Vagina (tissue), 2 donors: ENCODE measurements at places on chromosomes 4 and X. TPM values are rescaled to one million over a fixed set of nuclear protein-coding genes. Genes with fewer than 3 reads are reported as not detected.

- DNase-seq = no peak
These were observed 155.2 kb downstream of the RBMX2 start for GRCh38 chrX:130556951-130557350.

GRCh38 chr4:101458914-101459313 is 111.6 kb upstream of the PPP3CA start:
- no peak for DNase-seq

The RRH gene
- not detected for total RNA-seq

- no peak for DNase-seq
These were observed 349.7 kb upstream of the NOCT start for GRCh38 chr4:138665851-138666250.

DNA sequence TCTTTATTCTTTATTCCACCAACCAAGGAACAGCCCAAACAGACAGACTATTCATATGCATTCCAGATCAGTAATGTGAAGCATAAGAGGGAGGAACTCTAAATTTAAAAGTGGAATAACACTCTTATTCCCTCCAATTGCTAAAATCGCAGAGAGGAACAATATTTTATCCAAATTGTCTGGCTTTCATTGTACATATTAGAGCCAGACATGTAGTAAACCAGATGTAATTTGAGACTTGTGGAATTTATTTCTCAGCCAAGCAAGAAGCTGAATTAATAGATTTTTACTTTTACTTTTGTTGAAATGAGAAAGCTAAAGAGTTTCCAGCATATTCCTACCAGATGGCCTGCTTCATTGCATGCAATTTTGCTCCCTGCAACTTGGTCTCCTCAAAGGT is 674.6 kb upstream of the SLIT2 start:
- no peak for DNase-seq

The PCDH18 gene
- 32.9 TPM for total RNA-seq

GRCh38 chr4:152290366-152290921 is 245.4 kb downstream of the FBXW7 start:
- DNase-seq = no peak

The SLC38A5 gene
- total RNA-seq = 15.5 TPM

DNA sequence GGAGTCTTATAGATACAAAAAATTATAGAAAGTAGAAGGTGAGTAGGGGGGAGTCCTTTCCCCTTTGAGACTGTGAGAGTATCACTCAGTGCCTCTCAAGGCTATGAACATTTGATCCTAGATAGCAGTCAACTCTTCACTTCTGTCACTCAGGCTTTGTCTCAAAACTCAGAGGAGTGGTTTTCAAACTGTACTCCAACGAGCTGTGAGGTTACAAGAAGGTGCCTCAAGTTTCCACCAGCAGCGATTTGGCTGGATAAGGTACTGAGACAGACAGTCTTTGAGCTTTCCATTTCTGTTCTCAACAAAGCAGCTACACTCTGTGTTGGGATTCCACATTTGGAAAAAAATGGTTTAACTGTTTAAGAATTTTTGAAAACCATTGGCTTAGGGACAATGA is 48.0 kb upstream of the NDST3 start:
- no peak for DNase-seq

The EREG gene
- total RNA-seq = 1.2 TPM

- DNase-seq = no peak
These were observed 227.7 kb downstream of the VEGFC start for GRCh38 chr4:176565049-176565448.

- DNase-seq = no peak
These were observed 222.1 kb downstream of the TACR3 start for GRCh38 chr4:103497692-103498091.

- no peak for DNase-seq
These were observed 73.7 kb upstream of the GUCY1A1 start for GRCh38 chr4:155592938-155593297.

The ZNF711 gene
- total RNA-seq = 2.2 TPM

DNA sequence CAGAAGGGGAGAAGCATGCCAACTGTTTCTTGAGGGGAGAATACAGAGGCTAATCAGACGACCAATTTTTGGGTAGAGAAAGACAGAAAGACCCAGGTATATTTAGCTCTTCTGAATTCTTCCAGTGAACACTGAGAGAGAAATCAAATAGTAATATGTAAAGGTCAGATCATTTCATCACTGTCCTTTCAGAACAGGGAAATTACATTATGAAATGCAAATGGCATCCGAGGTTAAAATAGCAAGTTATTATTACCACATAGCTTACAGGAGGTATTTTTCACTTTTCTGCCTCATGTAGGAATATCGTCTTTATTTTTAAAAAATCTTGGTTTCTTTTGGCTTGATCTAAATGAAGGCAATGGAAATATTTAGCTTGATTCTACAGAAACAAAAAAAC is 18.0 kb downstream of the GABRB1 start:
- DNase-seq = no peak

DNA sequence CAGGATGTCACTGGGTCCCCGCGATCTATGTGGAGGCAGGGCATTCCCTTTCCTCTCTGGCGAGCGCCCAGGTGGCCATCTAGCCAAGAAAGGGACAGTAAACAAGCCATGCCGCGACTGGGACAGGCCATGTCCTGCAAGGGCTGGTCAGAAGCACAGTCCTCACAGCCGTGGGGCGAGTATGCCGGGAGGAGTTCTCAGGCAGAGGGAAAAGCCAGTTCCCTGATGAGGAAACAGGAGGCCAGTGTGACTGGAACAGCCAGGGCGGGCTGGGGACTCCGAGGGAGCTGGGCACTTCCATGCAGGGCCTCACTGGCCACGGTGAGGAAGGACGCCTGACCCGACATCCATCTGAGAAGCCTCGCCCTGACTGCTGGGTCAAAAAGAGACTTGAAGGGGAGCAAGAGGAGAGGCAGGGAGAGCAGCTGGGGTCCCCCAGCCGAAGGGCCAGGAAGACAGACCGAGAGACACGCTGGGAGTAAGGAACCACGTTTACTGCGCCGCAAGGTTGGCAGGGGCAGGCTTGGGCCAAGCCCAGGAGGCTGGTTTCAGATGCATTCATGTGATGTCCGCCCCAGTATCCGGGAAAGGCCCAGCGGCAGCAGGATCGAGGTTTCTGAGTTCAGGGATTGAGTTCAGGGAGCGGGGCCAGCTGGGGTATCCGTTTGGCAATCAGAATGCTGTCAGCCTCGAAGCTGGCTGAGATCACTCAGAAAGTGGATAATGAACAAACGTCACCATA is 15.0 kb downstream of the CFAP99 start:
- no peak for DNase-seq

GRCh38 chr4:184563621-184564020 is 85.6 kb downstream of the CASP3 start:
- DNase-seq = no peak

DNA sequence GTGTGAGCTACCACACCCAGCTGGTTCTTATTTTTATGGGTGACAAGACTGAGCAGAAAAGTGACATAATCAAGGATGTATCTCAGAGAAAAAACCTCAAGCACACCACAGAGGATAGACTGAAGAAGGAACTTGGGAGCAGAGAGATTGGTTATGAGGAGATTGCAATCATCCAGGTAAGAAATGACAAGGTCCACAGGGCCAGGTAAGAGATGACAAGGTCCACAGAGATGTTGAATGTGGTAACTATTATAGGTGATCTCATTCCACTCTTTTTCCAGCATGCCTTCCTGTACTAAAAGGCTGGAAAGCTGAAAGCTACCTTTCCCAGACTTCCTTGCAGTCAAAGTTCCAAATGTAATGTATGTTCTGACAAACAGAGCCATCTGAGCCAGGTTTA is 15.9 kb upstream of the RBM47 start:
- no peak for DNase-seq

DNA sequence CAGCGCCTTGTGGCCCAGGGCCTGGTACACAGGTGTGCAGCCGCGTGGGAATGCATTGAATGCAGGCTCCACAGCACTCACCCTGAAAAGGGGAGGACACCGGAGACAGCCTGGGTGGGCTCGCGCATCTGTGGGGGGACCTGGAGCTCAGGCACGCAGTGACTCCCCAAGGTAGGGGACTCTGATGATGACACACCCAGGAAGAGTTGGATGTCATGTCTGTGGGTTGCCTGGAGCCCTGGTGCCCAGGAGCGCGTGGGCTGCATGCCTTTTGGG is 32.7 kb upstream of the HTRA3 start:
- DNase-seq = no peak

DNA sequence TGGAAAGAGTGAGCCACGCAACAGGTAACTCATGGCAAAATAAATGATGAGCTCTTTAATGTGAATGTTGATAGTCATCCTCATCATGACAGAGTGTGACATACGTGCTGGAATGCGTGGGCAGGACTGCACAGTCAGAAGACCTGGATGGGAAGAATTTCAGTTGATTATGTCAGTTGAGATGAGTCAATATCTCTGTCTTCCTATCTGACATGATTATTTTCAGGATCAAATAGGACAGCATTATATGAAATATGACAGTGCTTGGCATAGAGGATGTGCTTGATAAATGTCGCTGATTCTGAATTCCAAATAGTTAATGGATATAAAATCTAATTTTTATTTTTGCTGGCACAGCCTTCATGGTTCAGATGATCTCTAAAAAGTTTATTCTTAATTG is 95.1 kb downstream of the IL15 start:
- no peak for DNase-seq

DNA sequence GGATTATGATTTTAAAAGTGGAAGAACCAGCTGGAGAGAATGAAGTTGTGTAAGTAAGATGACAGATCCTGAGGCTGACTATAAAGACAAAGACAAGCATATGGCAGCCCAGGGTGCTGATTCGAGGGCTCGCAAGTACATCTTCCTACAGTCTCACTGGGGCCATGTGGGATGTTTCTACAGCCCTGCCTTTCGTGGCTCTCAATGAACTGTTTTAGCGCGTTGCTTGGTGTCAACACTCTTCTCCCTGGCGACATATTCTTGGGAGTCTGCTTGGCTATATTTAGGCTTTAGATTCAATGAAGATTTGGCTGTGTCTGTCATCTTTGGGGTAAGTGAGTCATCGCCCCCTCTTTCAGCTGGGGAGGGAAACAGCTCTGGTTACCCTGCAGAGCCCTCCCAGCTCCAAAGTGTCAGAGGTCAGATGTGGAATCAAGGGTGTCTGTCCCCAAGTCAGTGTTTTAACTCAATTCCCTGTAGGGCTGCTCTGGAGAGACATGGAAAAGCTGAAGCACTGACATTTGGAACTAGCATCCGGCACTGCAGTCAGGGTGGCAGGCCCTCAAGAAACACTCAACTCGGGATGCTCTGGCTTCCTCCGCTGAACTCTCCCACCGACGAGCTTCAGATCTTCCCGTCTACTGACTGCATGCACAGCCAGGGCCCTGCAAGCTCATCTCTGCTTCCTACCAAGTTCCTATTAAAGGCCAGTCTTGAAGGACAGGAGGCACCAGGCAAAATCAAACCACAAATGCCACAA is 65.7 kb downstream of the GATB start:
- no peak for DNase-seq

The HSFX2 gene
- not detected for total RNA-seq

GRCh38 chr4:2360396-2360730 is 58.1 kb downstream of the ZFYVE28 start:
- no peak for DNase-seq

- DNase-seq = no peak
These were observed 34.6 kb downstream of the FAM9C start for GRCh38 chrX:13009844-13010243.

DNA sequence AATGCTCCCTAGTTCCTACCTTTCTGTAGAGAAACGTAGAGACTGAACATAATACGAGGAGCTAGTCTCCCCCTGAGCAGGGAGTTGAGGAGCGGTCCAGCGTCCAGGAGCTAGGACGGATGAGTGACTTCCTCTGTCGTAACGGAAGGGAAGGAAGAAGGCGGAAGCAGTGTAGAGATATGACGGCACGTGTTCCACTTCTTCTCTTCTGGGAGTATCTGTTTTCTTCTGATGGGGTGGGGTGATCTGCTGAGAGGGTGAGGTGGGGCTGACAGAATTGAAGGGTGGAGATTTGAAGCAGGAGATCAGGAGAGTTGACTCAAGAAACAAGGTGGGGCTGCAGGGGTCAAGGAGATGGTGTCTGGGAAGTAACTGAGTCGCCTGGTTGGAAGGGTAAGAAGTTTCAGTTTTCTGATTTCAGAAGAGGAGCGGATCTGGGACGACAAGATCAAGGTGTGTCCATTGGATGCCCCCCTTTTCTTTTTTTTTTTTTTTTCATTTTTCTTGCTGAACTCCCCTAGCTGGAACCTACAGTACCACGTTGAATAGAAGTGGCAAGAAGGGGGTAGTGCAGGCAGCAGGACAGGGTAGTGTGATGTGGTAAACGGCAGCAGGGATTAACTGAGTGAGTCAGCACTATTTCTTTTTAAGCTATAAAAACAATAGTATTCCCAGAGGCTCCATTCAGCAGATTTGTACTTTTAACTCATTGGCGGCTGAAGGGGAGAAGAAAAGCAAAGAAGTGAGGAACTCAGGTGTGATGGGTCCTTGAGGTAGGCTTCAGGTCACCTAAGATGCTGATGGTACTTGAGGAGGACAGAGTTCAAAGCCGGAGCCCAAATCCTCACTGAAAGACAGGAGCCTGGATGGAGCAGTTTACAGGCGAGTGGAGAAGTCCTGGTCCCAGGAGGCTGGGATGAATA is 50.8 kb upstream of the SETD7 start:
- no peak for DNase-seq
